ENCODE measurements at places on chromosomes 2 and 18.

DNA sequence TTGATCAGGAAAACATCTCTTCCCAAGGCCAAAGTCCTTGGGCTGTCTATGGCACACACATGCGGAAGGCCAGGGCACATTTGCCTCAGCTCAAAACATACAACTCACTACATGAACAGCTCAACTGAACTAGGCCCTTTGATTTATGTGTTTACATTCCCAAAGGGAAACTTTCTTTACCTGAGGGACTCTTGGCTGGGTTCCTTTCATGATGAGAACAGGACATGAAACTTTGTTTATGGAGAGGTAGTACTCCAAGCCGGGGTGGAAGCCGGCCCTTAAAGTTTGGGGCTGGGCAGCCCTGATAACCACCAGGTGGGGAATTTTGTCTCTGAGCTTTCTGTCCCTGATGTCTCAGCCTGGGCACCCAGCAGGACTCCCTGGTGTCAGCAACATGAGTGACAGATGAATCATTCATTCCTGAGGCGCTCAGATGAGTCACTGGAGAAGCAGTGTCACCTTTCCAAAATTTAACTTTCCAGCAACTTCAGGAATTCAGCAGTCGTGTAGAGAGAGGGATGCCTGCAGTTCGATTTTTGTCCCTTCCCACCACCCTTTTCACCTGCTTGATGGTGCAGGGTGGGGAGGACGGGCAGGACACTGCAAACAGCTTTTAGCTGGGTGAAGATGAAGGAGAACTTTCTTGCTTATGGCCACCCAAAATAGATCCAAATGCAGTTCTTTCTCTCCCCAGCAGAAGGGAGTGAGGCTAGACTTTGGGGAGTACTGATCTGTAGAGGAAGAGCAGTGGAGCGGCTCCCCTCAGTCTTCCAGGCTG, 331.6 kb downstream of the DYSF start:
- no peak for DNase-seq

DNA sequence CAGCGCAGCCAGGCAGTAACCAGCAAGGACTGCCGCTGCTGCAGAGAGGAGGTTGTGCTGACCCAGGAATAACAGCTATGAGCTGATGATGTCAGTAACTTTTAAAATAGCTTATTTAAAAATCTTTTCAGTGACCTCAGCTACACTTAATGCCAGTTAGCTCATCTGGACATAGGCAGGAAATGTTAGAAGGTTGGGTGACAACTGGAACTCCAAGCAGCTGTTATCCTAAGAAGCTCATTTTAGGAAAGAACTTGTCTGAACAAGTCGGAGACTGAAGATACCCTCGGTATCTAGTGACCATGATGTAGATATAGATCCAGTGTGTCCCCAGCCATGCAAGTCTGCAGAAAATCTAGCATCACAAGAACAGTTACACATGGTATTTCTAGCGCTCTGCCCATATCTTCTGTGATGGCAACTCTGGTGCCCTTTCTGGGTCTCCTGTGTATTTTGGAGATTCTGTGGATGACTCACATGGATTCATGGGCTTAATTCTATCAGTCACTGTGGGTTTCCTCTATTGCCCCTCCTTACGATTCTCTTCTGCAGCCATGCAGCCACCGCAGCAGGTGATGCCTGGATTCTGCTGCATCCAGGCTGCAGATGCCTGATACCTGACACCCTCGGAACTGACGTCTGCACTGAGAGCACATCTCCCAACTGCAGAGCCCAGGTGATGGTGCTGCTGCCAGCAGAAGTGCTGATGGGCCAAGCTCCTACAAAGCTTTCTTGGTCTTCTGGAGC, 19.8 kb upstream of the PLEK start:
- DNase-seq: no peak

GRCh38 chr2:152134488-152135280, 35.8 kb upstream of the CACNB4 start:
- no peak for DNase-seq

- DNase-seq: no peak
Measured at GRCh38 chr2:80527119-80527518, 222.6 kb upstream of the LRRTM1 start.

GRCh38 chr18:2986150-2986865, 26.6 kb downstream of the LPIN2 start:
- no peak for DNase-seq

DNA sequence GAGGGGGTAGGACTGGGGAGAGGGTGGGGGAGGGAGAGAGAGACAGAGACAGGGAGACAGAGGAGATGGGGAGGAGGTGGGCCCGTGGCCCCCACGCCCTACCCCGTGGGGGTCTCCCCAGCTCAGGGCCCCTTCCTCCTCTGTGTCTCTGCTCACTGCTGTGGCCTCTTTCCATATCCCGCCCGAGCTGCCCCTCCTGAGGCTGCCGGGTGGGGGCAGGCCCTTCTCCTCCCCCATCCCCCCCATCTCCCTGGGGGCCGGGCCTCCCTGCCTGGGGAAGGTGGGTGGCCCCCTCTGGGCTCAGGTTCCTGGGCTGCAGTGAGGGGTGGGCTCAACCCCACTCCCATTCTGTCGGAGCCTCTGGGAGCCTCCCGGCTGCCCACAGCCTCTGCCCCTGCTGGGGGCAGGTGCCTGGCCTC, 332 bp upstream of the PDCD1 start:
- DNase-seq: no peak

DNA sequence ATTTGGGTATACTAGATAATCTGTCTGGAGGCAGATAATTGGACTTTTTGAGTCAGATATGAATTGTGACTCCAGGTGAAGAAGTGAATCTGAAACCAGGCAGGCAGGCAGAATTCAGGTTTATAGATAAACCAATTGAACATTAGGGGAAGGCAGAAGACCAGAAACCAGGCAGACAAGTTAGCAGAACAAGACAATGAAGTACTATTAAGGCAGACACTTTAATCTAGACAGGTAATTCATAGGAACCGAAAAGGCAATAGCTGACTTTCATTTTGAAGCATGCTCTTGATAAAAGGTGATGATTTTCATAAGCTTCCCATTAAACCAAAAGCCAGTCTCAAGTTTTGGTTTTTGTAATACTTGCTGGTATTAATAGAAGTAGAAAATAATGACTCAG, 19.3 kb upstream of the SLC4A10 start:
- no peak for DNase-seq

GRCh38 chr2:234630801-234631261, 133.9 kb upstream of the ARL4C start:
- no peak for DNase-seq

DNA sequence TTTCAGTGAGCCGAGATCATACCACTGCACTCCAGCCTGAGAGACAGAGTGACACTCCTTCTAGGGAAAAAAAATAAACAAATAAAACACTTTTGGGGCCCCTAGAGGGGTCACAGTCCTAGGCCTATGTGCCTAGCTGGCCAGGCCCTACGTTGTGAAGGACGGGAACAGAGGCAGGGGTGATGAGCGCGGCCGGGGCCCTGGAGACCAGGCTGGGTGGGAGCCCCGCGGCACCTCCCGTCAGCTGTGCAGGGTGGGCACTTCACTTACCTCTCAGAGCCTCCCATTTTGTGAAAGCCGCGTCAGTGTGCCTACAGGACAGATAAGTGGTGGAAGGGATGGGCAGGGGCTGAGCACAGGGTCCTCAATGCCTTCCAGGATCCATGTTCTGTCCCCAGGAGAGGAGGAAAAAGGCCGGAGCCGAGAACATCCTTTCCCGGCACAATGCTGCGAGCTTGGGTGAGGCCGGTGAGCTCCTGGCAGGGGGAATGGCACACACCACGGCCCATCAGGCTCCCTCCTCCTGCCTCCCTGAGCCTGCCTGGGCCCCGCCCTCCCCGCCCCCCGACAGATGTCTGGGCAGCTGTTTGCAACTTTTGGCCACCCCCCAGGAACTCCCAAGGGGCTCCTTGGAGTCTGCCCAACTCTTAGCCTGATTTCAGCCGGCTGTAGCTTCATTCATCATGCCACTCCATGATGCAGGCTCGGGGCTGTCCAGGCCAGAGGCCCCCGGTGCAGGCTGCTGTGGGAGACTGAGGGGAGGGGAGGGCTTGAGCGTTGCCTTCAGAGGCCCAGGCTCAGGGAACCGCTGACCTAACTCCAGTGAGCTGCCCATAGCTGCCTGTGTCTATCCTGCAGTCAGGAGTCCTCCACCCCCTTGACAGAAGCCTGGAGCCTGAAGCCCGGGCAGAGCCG, 196.5 kb downstream of the TFCP2L1 start:
- no peak for DNase-seq

- DNase-seq: no peak
Measured at GRCh38 chr2:191291471-191291870, 46.3 kb downstream of the MYO1B start.

GRCh38 chr2:191728750-191729624, 51.1 kb downstream of the NABP1 start:
- DNase-seq: no peak

DNA sequence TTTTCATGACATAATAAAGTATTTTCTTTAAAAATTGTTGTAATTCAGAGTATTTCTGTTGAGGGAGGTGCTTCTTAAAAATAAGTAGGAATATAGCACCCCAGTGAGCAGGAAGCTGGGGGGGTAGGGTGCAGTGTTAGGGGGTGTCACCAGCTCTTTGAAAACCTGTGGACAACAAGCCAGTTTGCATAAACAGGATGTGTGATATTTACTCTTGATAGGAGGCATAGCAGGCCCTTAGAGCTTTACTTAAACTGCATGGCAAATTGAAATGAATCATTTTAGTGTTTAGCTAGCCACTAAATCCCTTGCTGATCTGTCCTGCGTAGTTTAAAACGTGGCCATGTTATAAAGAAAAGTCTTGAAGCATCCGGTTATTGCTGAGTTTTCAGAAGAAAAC, 8.4 kb downstream of the TGIF1 start:
- no peak for DNase-seq
